Natural killer cell treated with Interleukin-12 subunit alpha and Interleukin-12 subunit beta and Interleukin-15 and Interleukin-18, amount 100 ng/mL, for 72 hours (primary cell): ENCODE measurements at places on chromosomes 1 and 21.
A peak's percentile ranks its signal among the peaks of the same experiment; 100 is the strongest.

GRCh38 chr1:67566803-67567377 lies 118.1 kb upstream of the GADD45A start:
- DNase-seq: no peak
- no peak overlapping the region for H3K4me3 ChIP-seq
- no peak overlapping the region for H3K27ac ChIP-seq
- H3K36me3 ChIP-seq: no peaks in the 10 kb centered on the region

DNA sequence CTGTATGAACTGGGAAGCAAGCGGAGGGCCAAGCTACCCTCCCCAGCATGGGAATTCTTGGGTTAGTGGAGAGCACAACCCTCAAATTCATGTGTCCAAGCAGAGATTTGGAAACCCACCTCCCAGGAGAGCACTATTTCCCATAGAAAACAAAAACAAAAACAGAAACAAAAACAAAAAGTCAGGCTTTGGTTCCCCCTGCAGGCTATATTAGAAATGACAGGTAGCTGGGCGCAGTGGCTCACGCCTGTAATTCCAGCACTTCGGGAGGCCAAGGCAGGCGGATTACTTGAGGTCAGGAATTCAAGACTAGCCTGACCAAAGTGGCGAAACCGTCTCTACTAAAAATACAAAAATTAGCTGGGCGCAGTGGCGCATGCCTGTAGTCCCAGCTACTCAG lies 10.8 kb downstream of the MINDY1 start:
- no peaks in the 10 kb centered on the region for H3K27me3 ChIP-seq
- H3K36me3 ChIP-seq: no peaks in the 10 kb centered on the region
- peaks cover 13% of the 10 kb centered on the region for H3K4me1 ChIP-seq
- no peak for DNase-seq

DNA sequence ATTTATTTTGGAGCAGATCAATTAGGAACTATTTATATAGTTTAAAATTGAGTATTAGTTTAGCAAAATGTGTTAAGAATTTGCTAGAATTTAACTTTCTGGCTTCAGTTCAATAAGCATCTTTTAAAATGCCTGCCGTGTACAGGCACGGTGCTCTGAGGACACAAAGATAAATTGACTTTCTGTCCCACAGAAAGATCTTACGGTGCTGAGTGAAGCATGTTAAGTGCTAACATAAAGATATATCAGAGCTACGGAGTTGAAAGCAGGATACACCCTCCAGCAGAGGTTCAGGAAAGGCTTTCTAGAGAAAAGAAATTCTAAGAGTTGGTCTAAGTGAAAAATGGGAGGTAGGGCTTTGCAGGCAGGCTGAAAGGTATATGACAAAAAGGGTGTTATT lies 305.4 kb downstream of the GRIK1 start:
- no peaks in the 10 kb centered on the region for H3K36me3 ChIP-seq
- no peak overlapping the region for H3K4me3 ChIP-seq
- H3K27ac ChIP-seq: no peak overlapping the region
- no peak for DNase-seq
- H3K4me1 ChIP-seq: no peaks in the 10 kb centered on the region

DNA sequence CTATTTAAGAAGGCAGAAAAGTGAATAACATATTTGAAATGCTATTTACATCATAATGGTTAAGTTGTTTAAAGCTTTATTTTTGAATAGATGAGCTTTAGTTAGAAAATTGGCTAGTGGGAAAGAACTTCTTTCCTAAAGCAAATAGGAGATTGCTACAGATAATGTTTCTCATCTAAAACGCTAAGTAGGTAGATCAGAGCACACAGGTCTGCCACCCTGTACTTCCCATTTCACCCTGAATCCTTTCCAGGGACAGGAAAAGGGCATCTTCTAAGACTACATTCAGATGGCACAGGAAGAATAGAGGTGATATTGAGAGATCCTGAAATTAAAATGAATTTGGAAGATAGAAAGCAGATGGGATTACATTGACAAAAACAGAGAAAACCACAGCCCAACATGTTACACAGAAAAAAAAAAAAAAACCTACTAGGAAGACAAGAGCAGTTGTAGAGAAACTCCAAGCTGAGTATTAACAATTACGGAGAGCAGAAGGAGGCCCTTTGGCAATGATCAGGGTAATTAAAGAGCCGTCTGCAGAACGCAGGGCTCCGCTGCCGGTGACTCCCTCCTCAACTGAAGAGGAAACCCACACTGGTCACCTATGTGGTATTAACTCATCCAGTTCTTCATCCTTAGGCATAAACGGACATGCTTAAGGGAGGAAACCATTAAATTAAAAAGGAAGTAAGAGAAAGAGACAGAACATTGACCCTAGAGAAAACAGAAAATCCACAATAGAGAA lies 53.6 kb upstream of the MAP10 start:
- H3K4me3 ChIP-seq: no peak overlapping the region
- peaks cover 9% of the 10 kb centered on the region for H3K36me3 ChIP-seq
- no peak for DNase-seq
- H3K4me1 ChIP-seq: peaks cover 9% of the 10 kb centered on the region
- peaks cover 4% of the 10 kb centered on the region for H3K27me3 ChIP-seq

GRCh38 chr1:78223417-78224215 lies 177.8 kb downstream of the GIPC2 start:
- H3K27me3 ChIP-seq: no peaks in the 10 kb centered on the region
- no peak overlapping the region for H3K27ac ChIP-seq
- no peaks in the 10 kb centered on the region for H3K36me3 ChIP-seq

GRCh38 chr1:173268786-173269277 lies 61.7 kb upstream of the TNFSF4 start:
- H3K4me3 ChIP-seq: no peak overlapping the region
- no peak for DNase-seq
- peaks cover 7% of the 10 kb centered on the region for H3K27me3 ChIP-seq
- peaks cover 4% of the 10 kb centered on the region for H3K4me1 ChIP-seq
- H3K27ac ChIP-seq: no peak overlapping the region

DNA sequence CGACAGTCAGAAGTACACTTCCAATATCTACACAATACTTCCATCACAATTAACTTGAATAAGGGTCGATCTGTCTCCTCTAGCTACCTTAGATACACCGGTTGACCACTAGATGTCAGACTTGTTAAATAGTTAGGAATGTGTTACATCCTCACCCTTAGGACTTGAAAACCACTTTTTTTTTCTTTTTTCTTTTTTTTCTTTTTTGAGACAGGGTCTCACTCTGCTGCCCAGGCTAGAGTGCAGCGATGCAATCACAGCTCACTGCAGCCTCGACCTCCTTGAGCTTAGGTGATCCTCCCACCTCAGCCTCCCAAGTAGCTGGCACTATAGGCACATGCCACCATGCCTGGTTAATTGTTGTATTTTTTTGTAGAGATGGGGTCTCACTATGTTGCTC lies 120.4 kb upstream of the GREM2 start:
- DNase-seq: no peak
- H3K4me1 ChIP-seq: no peaks in the 10 kb centered on the region
- H3K4me3 ChIP-seq: no peak overlapping the region
- H3K36me3 ChIP-seq: no peaks in the 10 kb centered on the region
- peaks cover 7% of the 10 kb centered on the region for H3K27me3 ChIP-seq

DNA sequence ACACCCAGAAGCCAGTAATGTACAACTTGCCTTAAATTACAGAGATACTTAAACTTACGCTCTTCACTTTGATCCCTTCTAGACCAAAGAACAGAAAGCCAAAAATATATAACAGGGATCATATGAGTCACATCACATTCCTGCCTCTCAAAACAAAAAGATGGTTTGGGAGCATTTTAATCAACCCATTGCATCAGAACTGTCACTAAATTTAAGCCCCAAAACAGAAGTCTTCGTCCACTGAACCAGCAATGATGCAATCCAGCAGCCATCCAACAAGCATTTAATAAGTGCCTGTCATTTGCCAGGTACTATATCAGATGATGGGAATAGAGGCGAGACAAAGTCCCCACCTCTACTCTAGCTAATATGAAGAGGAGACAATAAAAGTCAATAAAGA lies 42.7 kb upstream of the GLIS1 start:
- H3K27me3 ChIP-seq: no peaks in the 10 kb centered on the region
- H3K4me3 ChIP-seq: no peak overlapping the region
- H3K27ac ChIP-seq: no peak overlapping the region
- no peak for DNase-seq
- peaks cover 4% of the 10 kb centered on the region for H3K4me1 ChIP-seq
- H3K36me3 ChIP-seq: peaks cover 12% of the 10 kb centered on the region

DNA sequence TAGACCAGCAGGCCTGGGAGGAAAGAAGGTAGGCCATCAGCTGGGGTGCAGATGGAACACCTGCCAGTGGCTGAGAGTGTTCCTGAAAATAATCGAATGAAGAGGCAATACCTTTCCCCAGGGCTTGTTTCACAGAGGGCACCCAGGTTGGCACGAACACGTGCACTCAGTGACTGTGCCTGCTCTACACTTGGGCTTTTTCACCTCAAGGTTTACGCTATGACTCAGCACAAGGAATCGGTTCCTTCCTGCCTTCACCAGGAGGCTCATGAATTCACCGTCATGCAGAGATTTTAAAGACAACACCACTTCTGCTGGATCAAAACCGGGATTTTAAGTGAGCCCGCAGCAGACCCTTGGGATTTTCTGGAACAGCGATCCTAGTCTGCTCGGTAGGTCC lies 118.5 kb upstream of the ADAR start:
- no peaks in the 10 kb centered on the region for H3K36me3 ChIP-seq
- peaks cover 2% of the 10 kb centered on the region for H3K4me1 ChIP-seq
- no peak overlapping the region for H3K4me3 ChIP-seq
- H3K27ac ChIP-seq: no peak overlapping the region
- DNase-seq: no peak

- no peak for DNase-seq
- H3K27ac ChIP-seq: no peak overlapping the region
- H3K4me1 ChIP-seq: no peaks in the 10 kb centered on the region
- H3K4me3 ChIP-seq: no peak overlapping the region
- peaks cover under 1% of the 10 kb centered on the region for H3K27me3 ChIP-seq
- H3K36me3 ChIP-seq: no peaks in the 10 kb centered on the region
Observed at GRCh38 chr1:59766227-59766855, 48.4 kb upstream of the HOOK1 start.

GRCh38 chr1:53557369-53557768 lies 98.2 kb downstream of the DMRTB1 start:
- H3K36me3 ChIP-seq: no peaks in the 10 kb centered on the region
- H3K4me1 ChIP-seq: peaks cover 26% of the 10 kb centered on the region
- peak; percentile 51 for DNase-seq
- peaks cover 9% of the 10 kb centered on the region for H3K27me3 ChIP-seq

DNA sequence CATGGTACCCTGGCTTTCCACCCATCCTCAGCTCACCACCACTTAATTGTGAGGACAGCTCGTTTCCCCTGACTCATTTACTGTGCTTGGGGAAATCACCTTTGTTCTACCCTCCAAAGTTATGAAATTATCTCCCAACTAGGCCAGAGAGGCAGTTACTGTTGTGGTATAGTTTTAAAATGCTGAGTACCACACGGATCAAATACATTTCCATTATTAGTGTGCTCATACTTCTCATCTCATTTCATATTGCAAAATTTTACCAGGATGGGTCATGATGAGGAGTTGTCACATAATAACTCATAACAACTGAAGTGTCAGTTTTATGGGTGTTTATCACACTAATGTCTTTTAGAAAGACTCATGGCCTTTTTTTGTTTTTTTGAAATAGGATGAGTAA lies 9.2 kb upstream of the OR2B11 start:
- H3K4me3 ChIP-seq: peak overlapping the region; percentile 3
- no peaks in the 10 kb centered on the region for H3K36me3 ChIP-seq
- H3K27me3 ChIP-seq: peaks cover 8% of the 10 kb centered on the region
- peaks cover 8% of the 10 kb centered on the region for H3K4me1 ChIP-seq
- peak overlapping the region; percentile 24 for H3K27ac ChIP-seq
- DNase-seq: no peak

DNA sequence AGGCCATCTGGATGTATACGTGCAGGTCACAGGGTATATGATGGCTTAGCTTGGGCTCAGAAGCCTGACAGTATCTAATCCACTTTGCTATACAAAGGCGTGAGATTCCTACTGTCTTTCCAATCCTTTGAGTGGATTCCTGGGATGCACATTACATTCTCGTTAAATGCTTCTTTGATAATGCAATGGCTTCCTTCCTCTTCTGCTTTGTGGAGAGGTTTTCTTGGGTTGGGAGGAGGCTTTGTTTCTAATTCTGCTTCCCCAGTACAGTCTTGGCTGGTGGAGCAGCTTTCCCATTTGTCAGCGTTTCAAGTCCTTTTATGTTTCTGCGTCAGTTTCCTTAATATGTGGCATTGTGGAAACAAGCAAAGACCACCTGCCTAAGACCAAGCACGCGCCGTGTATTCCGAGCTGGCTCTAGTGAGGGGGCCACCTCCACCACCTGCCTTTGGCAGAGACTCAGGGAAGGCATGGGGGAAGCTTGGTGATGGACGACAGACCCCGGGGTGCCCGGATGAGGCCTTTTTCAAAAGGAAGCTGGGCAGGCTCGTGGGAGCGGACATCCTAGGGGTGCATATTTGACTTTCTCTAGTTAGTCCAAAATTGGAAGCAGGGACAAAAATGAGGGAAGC lies 72.7 kb downstream of the WDR4 start:
- DNase-seq: no peak
- peaks cover 20% of the 10 kb centered on the region for H3K27me3 ChIP-seq
- no peaks in the 10 kb centered on the region for H3K4me1 ChIP-seq
- no peaks in the 10 kb centered on the region for H3K36me3 ChIP-seq
- H3K27ac ChIP-seq: no peak overlapping the region

- H3K27me3 ChIP-seq: no peaks in the 10 kb centered on the region
- DNase-seq: no peak
- H3K4me3 ChIP-seq: no peak overlapping the region
- H3K36me3 ChIP-seq: peaks cover 9% of the 10 kb centered on the region
- H3K4me1 ChIP-seq: peaks cover 2% of the 10 kb centered on the region
Observed at GRCh38 chr21:31222142-31222541, 121.9 kb downstream of the TIAM1 start.

- no peak overlapping the region for H3K4me3 ChIP-seq
- peaks cover 20% of the 10 kb centered on the region for H3K27me3 ChIP-seq
- peak; percentile 16 for DNase-seq
- H3K27ac ChIP-seq: no peak overlapping the region
Observed at GRCh38 chr1:20386323-20387081, 95.8 kb downstream of the VWA5B1 start.

DNA sequence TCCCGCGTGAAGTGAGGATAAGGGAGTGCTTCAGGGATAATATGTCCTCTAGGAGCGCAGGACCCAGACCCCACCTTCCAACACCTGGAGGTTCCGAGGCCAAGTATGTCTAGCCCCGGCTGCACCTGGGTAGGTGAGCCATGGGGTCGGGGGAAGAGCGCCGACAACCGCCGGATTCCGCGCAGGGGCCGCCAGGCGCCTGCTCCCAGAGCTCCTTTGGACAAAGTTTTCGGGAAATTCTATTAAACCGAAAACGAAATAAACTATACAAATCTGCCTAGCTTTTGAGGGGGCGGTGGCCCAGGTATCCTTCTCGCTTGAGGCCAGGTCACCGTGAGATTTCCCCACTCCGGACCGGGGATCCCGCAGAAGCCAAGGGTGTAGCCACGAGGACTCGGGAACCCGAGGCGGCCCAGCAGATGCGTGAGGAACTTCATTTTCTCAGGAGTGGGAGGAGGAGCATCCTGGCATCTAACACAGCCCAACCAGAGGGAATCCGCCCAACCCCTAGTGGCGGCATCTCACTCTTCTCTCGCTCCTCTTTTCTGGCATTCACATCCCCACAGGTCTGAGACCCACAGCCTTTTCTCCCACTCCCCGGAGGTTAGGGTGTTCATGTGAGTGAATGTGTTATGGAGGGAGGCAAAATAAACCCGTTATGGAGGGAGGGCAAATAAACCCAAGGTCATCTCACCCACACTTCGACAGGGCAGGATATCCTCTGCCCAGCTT lies 2.3 kb upstream of the DMRTA2 start:
- H3K36me3 ChIP-seq: peaks cover 14% of the 10 kb centered on the region
- no peak for DNase-seq
- peaks cover 64% of the 10 kb centered on the region for H3K27me3 ChIP-seq
- peaks cover 41% of the 10 kb centered on the region for H3K4me1 ChIP-seq
- peak overlapping the region; percentile 92 for H3K4me3 ChIP-seq
- H3K27ac ChIP-seq: no peak overlapping the region
